Panc1 (cell line): ENCODE measurements at places on chromosomes 1 and 21. TPM values are rescaled to one million over a fixed set of nuclear protein-coding genes. Genes with fewer than 3 reads are reported as not detected.

GRCh38 chr1:216310776-216311175 is 112.5 kb downstream of the USH2A start:
- H3K36me3 ChIP-seq: no peaks in the 10 kb centered on the region
- H3K27ac ChIP-seq: no peak overlapping the region
- no peaks in the 10 kb centered on the region for H3K27me3 ChIP-seq
- DNase-seq: no peak
- no peaks in the 10 kb centered on the region for H3K4me1 ChIP-seq
- no peak overlapping the region for H3K4me3 ChIP-seq

DNA sequence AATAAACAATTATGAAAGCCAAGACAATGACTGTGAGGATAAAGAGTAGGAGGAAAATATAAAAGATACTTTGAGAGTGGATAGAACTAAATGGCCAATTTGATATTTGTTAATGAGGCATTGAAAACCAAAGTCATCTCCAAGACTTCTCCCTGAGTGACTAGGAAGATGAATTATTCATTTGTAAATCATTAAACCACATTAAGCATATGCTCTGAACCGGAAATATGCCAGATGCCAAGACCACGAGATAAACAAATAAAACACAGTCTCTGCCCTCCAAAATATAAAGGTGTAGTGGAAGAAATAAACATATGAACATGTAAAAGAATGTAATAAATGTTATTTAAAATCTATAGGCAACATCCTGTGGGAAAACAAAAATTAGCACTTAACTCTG is 78.8 kb downstream of the MRPL39 start:
- H3K4me1 ChIP-seq: no peaks in the 10 kb centered on the region
- no peak overlapping the region for H3K4me3 ChIP-seq
- H3K27me3 ChIP-seq: no peaks in the 10 kb centered on the region
- no peak overlapping the region for H3K27ac ChIP-seq

- H3K4me1 ChIP-seq: no peaks in the 10 kb centered on the region
- H3K27ac ChIP-seq: no peak overlapping the region
- no peak overlapping the region for H3K4me3 ChIP-seq
- no peaks in the 10 kb centered on the region for H3K36me3 ChIP-seq
- DNase-seq: no peak
These were observed 19.0 kb upstream of the RGS2 start for GRCh38 chr1:192789871-192790270.

GRCh38 chr21:32816261-32816660 is 44.7 kb upstream of the PAXBP1 start:
- H3K4me1 ChIP-seq: no peaks in the 10 kb centered on the region
- no peaks in the 10 kb centered on the region for H3K27me3 ChIP-seq
- no peak overlapping the region for H3K27ac ChIP-seq

- H3K27ac ChIP-seq: no peak overlapping the region
- H3K4me3 ChIP-seq: no peak overlapping the region
- H3K4me1 ChIP-seq: no peaks in the 10 kb centered on the region
- no peaks in the 10 kb centered on the region for H3K27me3 ChIP-seq
These were observed 18.4 kb downstream of the COL6A2 start for GRCh38 chr21:46116189-46116775.

Gene ERVH48-1
- total RNA-seq: 0.05 TPM

GRCh38 chr1:229913489-229913888 is 153.5 kb upstream of the GALNT2 start:
- no peaks in the 10 kb centered on the region for H3K4me1 ChIP-seq
- no peak overlapping the region for H3K4me3 ChIP-seq
- peaks cover 5% of the 10 kb centered on the region; the same call in 1 of the 2 replicates for H3K27me3 ChIP-seq
- no peak overlapping the region for H3K27ac ChIP-seq

Gene SELP
- not detected for total RNA-seq

- DNase-seq: no peak
- H3K27me3 ChIP-seq: no peaks in the 10 kb centered on the region
- no peak overlapping the region for H3K4me3 ChIP-seq
- H3K4me1 ChIP-seq: no peaks in the 10 kb centered on the region
- no peak overlapping the region for H3K27ac ChIP-seq
- no peaks in the 10 kb centered on the region for H3K36me3 ChIP-seq
These were observed 41.3 kb downstream of the CYP2J2 start for GRCh38 chr1:59885160-59885832.

- peak overlapping the region; percentile 58; the same call in 1 of the 2 replicates for H3K27ac ChIP-seq
- H3K36me3 ChIP-seq: no peaks in the 10 kb centered on the region
- peaks cover 21% of the 10 kb centered on the region for H3K4me1 ChIP-seq
- no peaks in the 10 kb centered on the region for H3K27me3 ChIP-seq
These were observed 113.0 kb upstream of the SLC25A33 start for GRCh38 chr1:9426291-9426711.

DNA sequence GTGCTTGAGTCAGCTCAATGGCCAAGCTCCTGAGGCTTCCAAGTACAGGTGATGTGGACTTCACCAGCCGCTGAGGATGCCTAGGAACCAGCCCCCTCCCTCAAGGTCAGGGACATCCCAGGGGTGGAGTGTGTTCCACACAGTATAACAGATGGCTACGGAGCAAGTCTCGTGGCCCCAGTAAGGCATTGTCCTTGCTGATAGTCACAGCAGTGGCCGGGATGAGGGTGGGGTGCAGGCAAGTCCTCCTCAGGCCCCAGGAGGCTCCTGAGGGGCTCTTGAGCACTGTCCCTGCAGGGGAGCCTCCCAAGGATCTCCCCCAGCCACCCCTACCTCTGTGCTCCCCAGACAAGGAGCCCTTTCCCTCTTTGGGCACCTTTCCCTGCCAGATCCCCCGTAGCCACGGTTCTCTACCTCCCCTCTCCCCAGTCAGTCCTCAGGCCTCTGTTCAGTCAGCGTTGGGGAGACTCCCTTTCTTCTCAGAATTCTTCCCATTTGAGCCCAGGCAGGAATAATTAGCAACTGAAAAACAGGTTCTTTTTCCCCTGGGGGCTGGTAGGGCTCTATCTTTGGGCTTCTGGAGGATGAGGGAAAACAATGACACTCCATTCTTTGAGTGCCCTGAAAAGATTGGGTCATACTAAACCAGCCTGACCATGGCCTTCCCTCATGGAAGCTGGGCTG is 7.1 kb upstream of the THEM5 start:
- no peak overlapping the region for H3K4me3 ChIP-seq
- no peaks in the 10 kb centered on the region for H3K27me3 ChIP-seq
- DNase-seq: no peak
- H3K27ac ChIP-seq: no peak overlapping the region
- H3K36me3 ChIP-seq: no peaks in the 10 kb centered on the region
- H3K4me1 ChIP-seq: no peaks in the 10 kb centered on the region

Gene PIGV
- 20.1 TPM for total RNA-seq

GRCh38 chr1:232487236-232487635 is 142.7 kb downstream of the SIPA1L2 start:
- H3K36me3 ChIP-seq: no peaks in the 10 kb centered on the region
- H3K27me3 ChIP-seq: no peaks in the 10 kb centered on the region
- no peak for DNase-seq
- H3K4me3 ChIP-seq: no peak overlapping the region
- H3K4me1 ChIP-seq: no peaks in the 10 kb centered on the region
- H3K27ac ChIP-seq: no peak overlapping the region

Gene TRAF3IP3
- 0.67 TPM for total RNA-seq

Gene HSD3B1
- not detected for total RNA-seq

Gene SUSD4
- 0.28 TPM for total RNA-seq

GRCh38 chr1:180930687-180931086 is 18.0 kb downstream of the KIAA1614 start:
- no peak overlapping the region for H3K27ac ChIP-seq
- no peaks in the 10 kb centered on the region for H3K36me3 ChIP-seq
- no peak overlapping the region for H3K4me3 ChIP-seq

Gene CSF3R
- 0.31 TPM for total RNA-seq

DNA sequence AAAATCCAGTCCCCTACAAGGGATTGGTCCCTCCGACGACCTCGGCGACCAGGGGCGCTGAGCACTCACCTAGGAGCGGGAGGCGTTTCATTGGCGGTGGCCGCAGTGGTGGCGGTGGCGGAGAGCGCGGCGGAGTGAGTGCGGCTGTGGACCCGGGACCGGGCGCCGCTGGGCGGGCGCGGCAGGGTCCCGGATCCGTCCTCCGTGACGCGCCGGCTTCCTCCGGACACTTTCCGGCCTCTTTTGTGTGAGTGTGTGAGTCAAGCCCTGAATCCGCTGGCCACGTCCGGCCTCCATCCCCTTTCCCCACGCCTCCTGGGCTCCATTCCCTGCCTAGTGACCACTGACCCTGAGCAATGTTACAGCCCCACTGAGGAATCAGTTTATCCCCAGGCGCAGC is at the start of gene ADGRL4:
Gene ADGRL4, minus strand, starts transcription at position 167 of the 400 bp plus-strand sequence. Its CDS starts 76 bp downstream, at position 91.
- H3K36me3 ChIP-seq: no peaks in the 10 kb centered on the region
- DNase-seq: no peak
- no peak within 1 kb of the TSS for H3K27ac ChIP-seq
- no peaks in the 10 kb centered on the region for H3K27me3 ChIP-seq
- no peaks in the 10 kb centered on the region for H3K4me1 ChIP-seq

DNA sequence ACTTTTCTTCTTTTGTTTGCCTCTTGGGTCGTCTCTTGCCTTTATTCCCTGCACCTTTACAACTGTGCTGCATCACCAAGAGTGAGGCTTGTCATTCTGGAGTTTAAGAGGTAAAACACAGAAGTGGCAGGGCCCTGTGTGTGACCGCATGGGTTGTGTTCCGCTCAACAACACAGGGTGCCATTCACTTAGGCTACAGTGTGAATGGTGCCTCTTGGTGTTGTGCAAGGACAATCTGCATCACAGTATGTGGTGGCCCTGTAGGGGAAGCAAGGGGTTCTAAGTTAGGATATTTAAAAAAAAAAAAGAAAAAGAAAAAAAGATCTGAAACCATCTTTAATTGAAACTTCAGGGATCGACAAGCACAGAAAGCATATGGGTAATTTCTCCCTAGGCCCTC is 38.2 kb downstream of the BRINP2 start:
- no peak overlapping the region for H3K4me3 ChIP-seq
- no peak for DNase-seq
- H3K36me3 ChIP-seq: no peaks in the 10 kb centered on the region
- no peaks in the 10 kb centered on the region for H3K27me3 ChIP-seq
- no peak overlapping the region for H3K27ac ChIP-seq

GRCh38 chr21:45132841-45133573 is 58.6 kb downstream of the ADARB1 start:
- H3K27ac ChIP-seq: no peak overlapping the region
- no peak for DNase-seq
- no peak overlapping the region for H3K4me3 ChIP-seq
- H3K4me1 ChIP-seq: no peaks in the 10 kb centered on the region
- H3K36me3 ChIP-seq: no peaks in the 10 kb centered on the region

Gene ZNF683
- not detected for total RNA-seq

- H3K27ac ChIP-seq: no peak overlapping the region
- H3K27me3 ChIP-seq: no peaks in the 10 kb centered on the region; the same call in 1 of the 2 replicates
- H3K36me3 ChIP-seq: no peaks in the 10 kb centered on the region
- no peak overlapping the region for H3K4me3 ChIP-seq
- no peak for DNase-seq
These were observed 130.0 kb downstream of the EDEM3 start for GRCh38 chr1:184624626-184625025.

DNA sequence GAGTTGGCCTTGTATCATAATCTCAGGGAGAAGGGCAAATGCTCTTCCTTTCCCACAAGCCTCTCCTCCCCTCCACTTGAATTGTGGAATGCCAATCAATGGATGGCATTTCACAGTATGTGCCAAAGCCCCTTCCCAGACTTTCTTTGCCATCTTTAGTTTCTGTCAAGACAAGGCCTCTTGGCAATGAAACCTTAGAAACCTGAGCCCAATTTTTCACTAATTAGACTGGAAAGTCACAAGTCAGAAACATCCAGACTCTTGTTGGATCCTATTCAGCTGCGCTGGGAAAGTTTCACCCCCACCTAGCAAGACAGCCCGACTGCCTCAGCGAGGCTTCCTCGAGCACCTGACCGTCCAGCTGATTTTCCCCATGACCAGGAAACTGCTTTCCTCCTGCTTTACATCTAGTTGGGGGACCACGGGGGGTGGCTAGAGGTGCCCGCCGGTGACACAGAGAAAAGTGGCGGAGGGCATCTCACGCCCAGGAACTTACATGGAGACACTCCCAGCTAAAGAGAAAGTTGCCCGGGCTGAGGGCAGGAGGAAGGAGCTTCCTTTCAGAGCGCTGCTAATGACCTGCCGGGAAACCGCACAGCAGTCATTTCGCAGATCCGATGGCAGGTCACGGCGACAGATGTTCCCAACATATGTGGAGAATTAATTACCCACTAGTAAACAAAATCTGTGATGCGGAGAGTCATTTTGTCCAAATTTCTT is 302.6 kb upstream of the RRP15 start:
- DNase-seq: no peak
- H3K4me1 ChIP-seq: no peaks in the 10 kb centered on the region
- no peaks in the 10 kb centered on the region; the same call in 1 of the 2 replicates for H3K27me3 ChIP-seq
- H3K36me3 ChIP-seq: no peaks in the 10 kb centered on the region
- H3K4me3 ChIP-seq: no peak overlapping the region

GRCh38 chr1:155740995-155741394 is 52.1 kb downstream of the DAP3 start:
- H3K4me1 ChIP-seq: peaks cover 3% of the 10 kb centered on the region; the same call in 1 of the 2 replicates
- no peak overlapping the region for H3K27ac ChIP-seq
- H3K27me3 ChIP-seq: no peaks in the 10 kb centered on the region
- DNase-seq: no peak
- H3K4me3 ChIP-seq: no peak overlapping the region
- H3K36me3 ChIP-seq: peaks cover 10% of the 10 kb centered on the region

DNA sequence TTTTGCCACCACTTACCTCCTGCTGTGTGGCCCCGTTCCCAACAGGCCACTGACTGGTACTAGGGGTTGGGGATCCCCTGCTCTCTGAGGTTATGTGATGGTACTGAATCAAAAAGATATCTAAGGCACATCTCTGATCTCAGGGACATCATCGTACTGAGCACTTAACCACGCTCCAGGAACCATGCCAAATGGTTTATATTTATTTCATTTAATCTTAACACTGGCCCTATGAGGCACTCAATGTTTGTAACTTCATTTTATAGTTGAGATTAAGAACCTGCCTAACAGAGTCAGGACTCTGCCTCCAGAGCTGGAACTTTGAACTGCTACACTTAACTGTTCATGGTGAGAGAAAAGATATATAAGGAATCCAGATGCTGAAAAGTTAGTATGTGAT is 98.0 kb upstream of the HP1BP3 start:
- no peak overlapping the region for H3K4me3 ChIP-seq
- no peak overlapping the region for H3K27ac ChIP-seq
- H3K4me1 ChIP-seq: no peaks in the 10 kb centered on the region; the same call in 1 of the 2 replicates
- H3K36me3 ChIP-seq: peaks cover 13% of the 10 kb centered on the region

Gene SMCP
- not detected for total RNA-seq

GRCh38 chr1:192620071-192620635 is 15.8 kb upstream of the RGS13 start:
- no peak for DNase-seq
- no peaks in the 10 kb centered on the region for H3K4me1 ChIP-seq
- no peaks in the 10 kb centered on the region for H3K36me3 ChIP-seq
- H3K27me3 ChIP-seq: no peaks in the 10 kb centered on the region
- H3K4me3 ChIP-seq: no peak overlapping the region
- no peak overlapping the region for H3K27ac ChIP-seq

GRCh38 chr1:202255343-202255742 is 61.7 kb downstream of the LGR6 start:
- no peak overlapping the region for H3K27ac ChIP-seq
- H3K4me1 ChIP-seq: no peaks in the 10 kb centered on the region
- peaks cover 16% of the 10 kb centered on the region for H3K27me3 ChIP-seq

- no peak overlapping the region for H3K4me3 ChIP-seq
- no peaks in the 10 kb centered on the region for H3K4me1 ChIP-seq
- no peaks in the 10 kb centered on the region for H3K36me3 ChIP-seq
- DNase-seq: no peak
- H3K27ac ChIP-seq: no peak overlapping the region
These were observed 109.3 kb upstream of the SPATA6 start for GRCh38 chr1:48581270-48581669.

Gene SMIM34
- not detected for total RNA-seq

- no peaks in the 10 kb centered on the region for H3K36me3 ChIP-seq
- H3K4me3 ChIP-seq: no peak overlapping the region
- no peaks in the 10 kb centered on the region for H3K4me1 ChIP-seq
These were observed 211.3 kb downstream of the ZNF326 start for GRCh38 chr1:90206260-90206659.
